ENCODE measurements at places on chromosomes 6 and 20.

GRCh38 chr6:56730663-56731529 is 88.2 kb upstream of the DST start:
- no peak for DNase-seq

- DNase-seq, result no peak
These were observed 24.7 kb downstream of the RBCK1 start for GRCh38 chr20:432677-433299.

GRCh38 chr6:24145690-24146131 is 19.7 kb downstream of the NRSN1 start:
- no peak for DNase-seq

GRCh38 chr20:35144694-35145093 is 2.4 kb downstream of the EDEM2 start:
- DNase-seq, result no peak

DNA sequence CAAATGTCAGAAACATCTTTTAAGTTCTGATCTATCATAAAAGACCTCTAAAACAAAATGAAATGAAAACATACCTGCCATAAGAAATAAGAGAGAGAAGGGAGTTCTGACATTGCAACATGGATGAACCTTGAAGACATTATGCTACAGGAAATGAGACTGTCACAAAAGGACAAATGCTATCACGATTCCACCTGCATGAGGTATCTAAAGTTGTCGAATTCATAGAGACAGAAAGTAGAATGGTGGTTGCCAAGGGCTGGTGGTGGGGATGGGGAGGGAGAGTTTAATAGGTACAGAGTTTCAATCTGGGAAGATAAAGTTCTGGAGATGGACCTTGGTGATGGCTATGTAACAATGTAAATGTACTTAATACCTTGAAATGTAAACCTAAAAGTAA is 3.3 kb downstream of the EZR start:
- DNase-seq, result no peak

DNA sequence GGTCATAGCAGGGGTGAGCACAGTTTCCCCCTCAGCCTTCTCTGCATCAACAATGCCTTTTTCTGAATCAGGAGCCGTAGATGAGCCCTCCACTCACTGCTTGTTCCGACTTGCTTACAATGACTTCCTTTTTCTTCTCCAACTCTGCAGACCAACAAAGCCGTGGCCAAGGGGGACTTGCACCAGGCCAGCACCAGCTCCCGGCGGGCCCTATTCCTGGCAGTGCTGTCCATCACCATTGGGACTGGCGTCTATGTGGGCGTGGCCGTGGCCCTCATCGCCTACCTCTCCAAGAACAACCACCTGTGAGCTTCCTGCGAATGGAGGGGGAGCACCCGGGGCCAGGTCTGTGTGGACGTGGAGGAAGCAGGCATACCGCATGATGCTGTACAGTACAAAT is 195.8 kb downstream of the SYNDIG1 start:
- no peak for DNase-seq

GRCh38 chr20:11467436-11467835 is 450.3 kb upstream of the BTBD3 start:
- DNase-seq, result no peak

DNA sequence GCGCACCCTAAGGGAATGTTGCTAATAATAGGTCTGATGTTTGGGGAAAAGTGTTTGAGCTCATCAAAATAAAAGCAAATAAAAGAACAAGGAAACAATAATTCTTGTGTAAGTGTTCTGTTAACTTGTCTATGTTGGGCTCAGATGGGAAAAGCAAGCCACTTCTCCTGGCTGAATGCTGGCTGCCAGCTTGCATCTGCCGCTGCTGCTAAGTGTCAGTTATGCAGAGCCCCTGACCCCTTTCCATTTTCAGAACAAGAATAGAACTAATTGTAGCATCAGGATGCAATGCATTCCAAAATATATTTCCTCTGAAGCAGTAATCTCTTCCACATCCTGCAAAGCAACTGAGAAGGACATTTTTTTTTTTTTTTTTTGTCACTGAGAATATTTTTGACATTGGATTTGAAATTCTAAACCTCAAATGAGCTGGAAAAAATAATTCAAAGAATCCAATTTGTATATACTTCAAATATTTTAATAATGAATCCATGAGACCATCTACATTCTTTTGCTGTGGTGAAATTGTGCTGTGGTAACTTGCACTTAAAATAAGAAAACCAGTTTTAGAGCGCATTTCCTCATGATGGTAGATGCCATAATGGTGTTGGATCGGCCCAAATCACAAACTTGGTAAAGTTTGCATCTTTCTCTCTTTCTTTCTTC is 43.9 kb upstream of the DEK start:
- no peak for DNase-seq

DNA sequence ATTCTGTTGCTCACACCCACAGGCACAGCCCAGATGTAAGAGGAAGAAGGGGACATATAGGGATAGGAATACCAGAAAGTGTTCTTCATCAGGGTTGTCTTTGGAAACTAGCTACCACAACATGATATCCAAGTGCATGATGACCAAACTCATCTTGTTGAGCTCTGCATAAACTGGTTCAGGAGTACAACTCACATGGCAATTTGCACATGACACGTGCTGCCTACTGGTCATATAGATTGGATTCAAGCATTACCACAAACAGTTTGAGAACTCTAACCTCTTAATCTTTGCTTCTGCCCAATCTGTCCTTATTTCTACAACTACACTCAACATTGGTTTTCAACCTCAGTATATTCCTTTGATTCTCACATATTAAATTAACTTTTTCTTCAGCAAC is 184.7 kb upstream of the PCSK2 start:
- DNase-seq, result no peak

GRCh38 chr6:100237821-100238220 is 226.9 kb downstream of the SIM1 start:
- DNase-seq, result no peak

GRCh38 chr6:39189915-39190544 is 39.2 kb downstream of the KCNK5 start:
- DNase-seq, result peak; percentile 80

- no peak for DNase-seq
These were observed 43.3 kb downstream of the VAPB start for GRCh38 chr20:58432186-58432954.

GRCh38 chr20:59301343-59302007 is 1.1 kb downstream of the EDN3 start:
- DNase-seq, result no peak

DNA sequence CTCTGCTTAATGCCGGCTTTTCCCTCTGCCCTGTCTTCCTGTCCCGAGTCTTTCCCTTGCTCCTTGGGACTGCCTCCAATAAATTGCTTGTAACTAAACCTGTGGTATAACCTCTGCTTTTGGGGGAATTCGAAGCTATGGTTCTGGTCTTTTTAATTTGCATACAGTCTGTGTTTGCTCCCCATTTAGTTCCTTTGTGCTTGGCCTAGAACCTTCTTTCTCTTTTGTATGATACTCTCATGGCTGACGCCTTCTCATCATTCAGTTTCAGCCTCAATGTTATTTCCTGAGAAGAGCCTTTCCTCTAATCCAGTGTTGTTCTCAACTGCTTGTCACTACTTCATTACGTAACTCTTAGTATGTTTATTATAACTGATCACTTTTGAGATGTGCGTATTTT is 248.0 kb downstream of the PHF3 start:
- DNase-seq, result no peak

DNA sequence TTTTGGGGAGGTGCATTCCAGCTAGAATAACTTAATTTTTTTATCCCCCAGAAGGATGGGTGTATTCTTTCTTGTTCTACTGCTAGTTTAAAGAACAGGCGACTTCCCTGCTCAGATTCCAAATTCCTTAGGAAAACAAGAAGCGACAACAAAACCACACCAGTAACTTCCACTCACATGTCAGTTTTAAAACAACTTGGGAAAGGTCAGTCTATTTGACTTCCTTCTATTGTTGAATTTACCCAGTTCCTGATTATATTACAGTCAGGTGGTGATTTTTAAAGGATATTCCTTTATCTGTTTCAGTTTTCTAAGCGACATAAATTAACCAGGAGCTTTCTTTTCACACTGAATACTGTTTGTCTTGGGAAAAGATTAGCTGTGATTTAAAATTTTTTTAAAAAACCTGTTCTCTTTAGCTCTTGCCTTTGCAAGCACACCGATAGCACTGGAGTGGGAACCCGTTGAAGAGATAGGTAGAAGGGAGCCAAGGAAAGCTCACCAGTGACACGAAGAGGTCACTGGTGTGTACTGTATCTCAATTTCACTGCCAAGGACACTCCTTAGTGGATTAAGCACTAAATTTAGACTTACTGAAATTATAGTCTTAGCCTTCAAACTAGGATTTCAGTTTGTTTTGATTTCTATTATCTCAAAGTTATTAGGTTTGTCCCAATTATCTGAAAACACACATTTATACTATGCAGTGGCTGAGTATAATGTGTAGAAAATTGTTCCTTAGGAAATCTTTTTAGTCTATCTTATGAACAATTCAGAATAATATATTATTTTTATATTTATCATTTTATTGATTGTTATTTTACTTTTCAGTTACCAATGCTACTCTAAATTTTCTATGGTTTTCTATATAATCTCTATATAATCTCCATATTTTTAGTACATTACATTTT is 22.3 kb downstream of the MARCKS start:
- DNase-seq, result peak; percentile 61

DNA sequence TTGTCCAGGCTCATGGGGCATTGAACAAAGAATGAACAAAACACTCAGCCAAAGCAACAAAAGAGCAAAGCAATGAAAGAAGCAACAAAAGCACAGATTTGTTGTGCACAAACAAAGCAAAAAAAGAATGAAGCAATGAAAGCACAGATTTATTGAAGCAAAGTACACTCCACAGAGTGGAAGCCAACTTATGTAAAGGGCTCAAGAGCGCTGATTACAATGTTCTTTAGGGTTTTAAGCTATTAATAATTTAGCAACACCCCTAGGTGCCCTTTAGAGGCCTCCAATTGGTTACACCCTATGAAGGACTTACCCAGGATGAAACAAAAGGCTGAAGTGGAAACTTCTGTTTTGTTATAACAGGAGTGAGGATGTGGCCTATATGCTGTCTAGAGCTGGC is 179.2 kb upstream of the PROKR2 start:
- DNase-seq, result no peak

DNA sequence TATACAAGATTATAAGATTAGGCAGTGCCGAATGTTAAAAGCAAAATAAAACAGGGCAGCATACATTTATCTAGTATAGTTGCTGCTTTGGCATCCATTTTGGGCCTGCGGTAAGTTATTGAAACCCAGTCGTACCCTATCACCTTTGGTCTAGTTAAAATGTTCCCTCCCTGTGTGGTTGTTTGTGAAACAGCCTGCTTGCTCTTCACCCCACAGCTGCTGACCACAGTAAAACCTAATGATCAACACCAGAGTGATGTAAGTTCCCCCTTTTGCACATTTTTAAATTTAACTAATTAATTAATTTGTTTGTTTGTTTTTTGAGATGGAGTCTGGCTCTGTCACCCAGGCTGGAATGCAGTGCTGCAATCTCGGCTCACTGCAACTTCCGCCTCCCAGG is 50.3 kb upstream of the TXNDC5 start:
- DNase-seq, result no peak

DNA sequence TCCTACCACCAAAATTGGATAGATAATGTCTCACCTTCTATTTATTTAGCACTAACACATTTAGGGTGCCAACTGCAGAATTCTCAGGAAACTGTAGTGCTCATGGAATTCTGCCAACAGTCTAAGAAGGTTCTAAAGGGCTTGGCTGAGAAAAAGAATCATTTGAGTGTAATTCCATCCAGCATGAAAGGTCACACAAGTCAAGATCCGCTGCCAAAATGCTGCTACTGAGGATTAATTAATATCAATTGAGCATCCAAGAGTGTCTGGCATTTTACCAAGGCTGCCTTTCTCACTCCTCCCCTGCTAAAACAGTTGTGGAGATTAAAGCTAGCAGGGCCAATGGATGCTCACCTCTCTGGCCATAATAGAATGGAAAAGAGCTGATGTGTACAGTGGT is 112.7 kb downstream of the FHL5 start:
- no peak for DNase-seq

GRCh38 chr6:168507297-168507696 is 66.3 kb downstream of the SMOC2 start:
- no peak for DNase-seq

GRCh38 chr20:57056651-57057050 is 209.8 kb downstream of the BMP7 start:
- DNase-seq, result no peak

DNA sequence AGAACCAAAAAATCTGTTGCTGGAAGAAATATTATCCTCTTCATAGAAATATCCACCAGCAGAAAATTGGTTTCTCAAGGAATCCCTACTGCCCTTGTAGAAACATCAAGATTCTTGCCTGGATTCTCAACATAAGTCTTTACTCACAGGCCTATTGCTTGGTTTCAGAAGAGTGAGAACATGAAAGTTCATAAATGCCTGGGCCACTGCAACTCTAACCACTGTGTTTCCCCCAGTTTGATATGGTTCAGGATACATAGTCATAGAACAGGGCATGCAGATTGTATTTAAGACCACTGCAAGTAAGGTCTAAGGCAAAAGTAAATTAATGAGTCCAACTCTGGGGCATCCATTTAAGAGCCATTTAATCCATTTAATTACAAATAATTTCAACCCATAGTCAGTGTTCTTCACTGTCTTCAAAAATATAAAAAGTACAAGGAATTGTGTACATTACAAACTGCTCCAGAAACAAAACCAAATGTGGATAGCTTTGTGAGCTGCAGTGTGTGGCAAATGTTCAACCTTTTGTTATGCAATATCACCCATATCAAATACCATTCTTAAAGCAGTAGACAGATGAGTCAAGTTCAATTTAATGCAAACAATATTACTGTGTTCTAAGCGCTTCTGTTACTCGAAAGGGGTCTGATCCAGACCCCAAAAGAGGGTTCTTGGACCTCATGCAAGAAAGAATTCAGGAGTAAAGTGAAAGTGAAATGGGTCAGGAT is 83.3 kb downstream of the OPRM1 start:
- DNase-seq, result no peak

- no peak for DNase-seq
These were observed 118.1 kb upstream of the TMEM181 start for GRCh38 chr6:158441716-158442215.

DNA sequence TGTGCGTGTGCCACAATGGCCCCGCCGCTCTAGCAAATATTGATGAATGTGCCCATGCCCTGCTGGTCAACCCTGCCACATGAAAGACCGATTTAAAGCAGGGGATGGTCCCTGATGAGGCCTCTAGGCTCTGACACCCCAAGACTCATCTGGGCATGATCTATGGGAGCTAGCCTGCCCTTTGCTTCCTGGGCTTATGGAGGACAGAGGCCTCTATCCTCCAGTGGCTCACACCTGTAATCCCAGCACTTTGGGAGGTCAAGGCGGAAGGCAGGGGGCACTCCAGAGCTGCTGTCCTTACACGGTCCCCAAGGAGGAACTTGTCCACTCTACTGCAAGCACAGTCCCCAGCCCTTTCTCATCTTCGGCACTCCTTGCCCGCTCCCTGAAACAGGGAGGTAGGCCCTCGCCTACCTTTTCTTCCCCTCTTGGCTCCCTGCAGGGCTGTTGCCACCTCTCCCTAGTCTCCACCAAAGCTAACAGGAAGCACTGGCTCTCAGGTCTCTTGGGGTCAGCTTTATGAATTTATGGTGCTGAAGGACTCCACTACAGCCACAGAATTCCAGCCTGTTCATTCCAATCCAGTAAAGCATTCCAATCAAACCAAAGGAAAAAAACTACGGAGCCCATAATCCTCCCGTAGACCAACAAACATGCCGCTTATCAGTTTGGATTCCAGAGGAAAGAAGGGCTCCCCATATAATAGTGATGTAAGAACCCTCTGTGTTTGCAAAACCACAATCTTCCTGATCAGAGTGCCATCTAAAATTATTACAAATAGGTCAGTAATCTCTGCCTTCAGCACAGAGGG is 48.7 kb upstream of the FOXQ1 start:
- DNase-seq, result peak; percentile 31

Data from iPS-NIHi11 (cell line).